Anterior cingulate cortex (tissue), 58 donors: ENCODE measurements at places on chromosomes 1 and 21.

- DNase-seq: no peak
These were observed 520 bp downstream of the TARS2 start for GRCh38 chr1:150487763-150488115.

DNA sequence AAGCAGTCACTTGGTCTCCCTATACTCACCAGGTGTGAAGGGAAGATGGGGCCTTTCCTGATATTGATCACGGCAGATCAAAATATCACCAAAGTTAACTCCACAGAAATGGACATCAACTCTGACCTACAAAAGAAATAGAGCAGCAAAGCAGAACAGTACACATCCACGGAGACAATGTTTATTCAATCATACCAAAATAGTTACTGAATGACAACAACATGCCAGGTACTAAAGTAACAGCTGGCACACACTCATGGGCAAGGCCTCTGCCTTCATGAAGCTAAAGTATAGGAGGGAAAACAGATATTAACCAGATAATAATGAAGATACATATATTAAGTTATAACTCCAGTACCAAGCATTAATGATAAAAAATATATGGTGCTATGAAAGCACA lies 59.2 kb upstream of the RASAL2 start:
- no peak for DNase-seq

- no peak for DNase-seq
These were observed 53.4 kb downstream of the KLHL20 start for GRCh38 chr1:173768206-173768605.

DNA sequence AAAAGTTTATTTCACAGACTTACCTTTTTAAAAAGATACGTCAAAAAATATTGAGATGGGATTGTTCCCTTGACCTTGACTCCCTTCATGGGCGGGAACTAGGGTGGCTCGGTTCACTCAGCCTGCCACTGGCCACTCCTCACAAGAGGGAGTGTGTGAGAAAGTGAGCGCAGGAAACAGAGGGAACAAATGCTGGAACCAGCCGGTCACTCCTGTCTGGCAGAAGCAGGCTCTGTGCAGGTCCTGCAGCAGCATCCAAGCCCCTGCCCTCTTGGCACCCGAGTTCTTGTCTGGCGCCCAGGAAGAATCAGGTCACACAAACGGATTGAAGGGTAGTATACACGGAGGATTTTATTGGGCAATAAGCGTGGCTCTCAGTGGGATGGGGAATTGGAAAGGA lies 58.9 kb downstream of the ZNF648 start:
- DNase-seq: no peak

GRCh38 chr1:22320587-22321344 lies 130.9 kb upstream of the ZBTB40 start:
- DNase-seq: no peak

DNA sequence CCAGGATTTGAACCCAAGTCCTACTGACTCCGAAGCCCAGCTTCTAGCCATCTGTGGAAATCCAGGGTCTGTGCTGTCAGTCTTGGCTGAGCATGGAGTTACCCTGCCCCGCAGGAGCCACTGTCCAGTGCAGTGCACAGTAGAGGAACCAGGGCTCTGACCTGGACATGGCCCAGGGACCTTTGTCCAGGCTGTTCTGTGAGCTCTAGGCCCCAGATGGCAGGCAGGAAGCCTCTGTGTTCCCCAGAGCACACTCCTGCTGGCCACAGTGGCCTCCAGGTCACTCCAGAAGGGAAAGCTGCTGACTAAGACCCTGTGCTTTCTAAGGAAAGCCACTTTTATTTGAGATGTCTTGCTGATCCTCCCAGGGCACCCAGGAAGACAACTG lies 13.8 kb downstream of the S100A7A start:
- no peak for DNase-seq

GRCh38 chr1:111270771-111271463 lies 19.7 kb upstream of the CHIA start:
- no peak for DNase-seq

DNA sequence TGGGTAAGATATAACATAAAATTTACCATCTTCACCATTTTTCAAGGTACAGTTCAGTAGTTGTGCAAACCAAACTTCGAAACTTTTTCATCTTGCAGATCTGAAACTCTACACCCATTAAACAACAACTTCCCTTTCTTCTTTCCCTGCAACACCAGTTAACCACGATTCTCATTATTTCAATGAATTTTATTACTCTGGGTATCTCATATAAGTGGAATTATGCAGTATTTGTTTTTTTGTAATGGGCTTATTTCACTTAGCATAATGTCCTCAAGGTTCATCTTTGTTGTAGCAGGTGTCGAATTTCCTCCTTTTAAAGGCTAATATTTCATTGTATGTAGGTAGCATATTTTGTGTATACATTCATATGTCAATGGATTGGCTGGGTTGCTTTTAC lies 146.1 kb downstream of the SPATA46 start:
- DNase-seq: no peak

DNA sequence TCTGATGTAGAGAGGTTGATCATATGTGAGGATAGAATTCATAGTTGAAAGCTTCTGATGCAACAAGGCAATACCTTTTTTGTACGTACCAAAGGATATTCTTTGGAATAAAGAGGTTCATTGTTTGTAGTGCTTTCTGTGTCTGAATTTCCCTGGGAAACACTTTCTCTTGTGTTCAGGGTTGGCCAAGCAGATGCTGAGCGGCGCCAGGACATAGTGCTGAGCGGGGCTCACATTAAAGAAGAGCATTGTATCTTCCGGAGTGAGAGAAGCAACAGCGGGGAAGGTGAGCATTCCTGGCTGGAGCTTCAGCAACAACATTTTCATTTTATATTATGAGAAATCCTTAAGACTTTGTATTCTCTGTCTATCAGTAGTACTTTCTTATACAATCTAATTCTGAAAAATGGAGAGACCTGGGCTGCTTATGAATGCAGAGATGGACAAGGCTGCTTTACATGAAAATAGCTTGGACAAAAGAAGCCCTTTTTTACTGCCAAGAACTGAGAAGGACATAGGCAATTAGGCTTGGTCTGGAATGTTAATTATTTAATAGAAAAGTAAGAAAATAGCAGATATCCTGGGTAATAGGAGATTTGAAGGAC lies 85.2 kb downstream of the KIF1B start:
- DNase-seq: peak; percentile 54

- no peak for DNase-seq
These were observed 86.8 kb upstream of the VAV3 start for GRCh38 chr1:108051631-108052377.

DNA sequence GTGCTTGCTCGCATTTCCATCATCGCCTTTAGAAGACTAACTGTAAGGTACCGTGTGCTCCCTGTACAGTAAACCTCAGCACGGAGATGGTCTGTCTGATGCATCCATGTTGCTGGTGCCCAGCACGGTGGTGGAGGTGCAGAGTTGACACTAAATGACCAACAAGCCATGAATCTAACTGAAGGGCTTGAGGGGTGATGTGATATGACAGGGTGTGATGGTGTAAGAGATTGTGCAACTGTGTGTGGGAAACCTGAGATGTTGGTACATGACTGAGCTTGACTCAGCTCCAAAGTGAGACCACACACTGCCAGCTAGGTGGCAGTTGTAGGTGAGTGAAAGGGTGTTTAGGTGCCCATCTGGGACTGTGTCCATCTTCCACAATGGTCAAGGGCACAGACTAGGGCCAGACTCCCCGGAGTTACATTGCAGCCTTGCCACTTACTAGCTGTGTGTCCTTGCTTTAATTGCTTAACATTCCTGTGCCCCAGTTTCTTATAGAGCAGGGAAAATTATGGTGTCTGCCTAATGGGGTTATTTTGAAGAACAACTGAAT lies 21.4 kb downstream of the SLC2A1 start:
- no peak for DNase-seq

GRCh38 chr1:66312271-66312990 lies 221.5 kb upstream of the SGIP1 start:
- DNase-seq: no peak

DNA sequence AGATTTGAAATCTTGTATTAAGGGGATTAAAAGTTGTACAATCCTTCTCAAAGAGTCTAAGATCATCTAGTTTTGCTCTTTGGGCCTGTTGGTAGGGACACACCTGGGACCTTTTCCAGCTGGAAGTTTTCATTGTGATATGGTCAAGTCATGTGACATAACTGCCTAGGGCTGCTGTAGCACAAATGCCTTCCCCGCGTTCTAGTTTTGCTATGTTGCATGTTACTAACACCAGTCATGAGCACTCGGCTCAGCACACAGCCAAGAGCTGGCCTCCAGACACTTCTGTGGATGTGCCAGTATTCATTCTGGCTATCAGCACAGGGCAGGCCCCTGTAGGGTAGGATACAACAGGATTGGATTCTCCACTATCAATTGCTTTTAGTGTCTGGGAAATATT lies 14.6 kb upstream of the FLG2 start:
- no peak for DNase-seq

GRCh38 chr1:29498126-29499103 lies 262.1 kb downstream of the PTPRU start:
- DNase-seq: no peak

GRCh38 chr1:207024202-207025145 lies 8.1 kb downstream of the C1orf116 start:
- DNase-seq: no peak

GRCh38 chr1:201545851-201546492 lies 7.0 kb downstream of the NAV1 start:
- no peak for DNase-seq

GRCh38 chr1:66452162-66452561 lies 81.8 kb upstream of the SGIP1 start:
- no peak for DNase-seq

GRCh38 chr1:16189003-16189402 lies 23.4 kb downstream of the ARHGEF19 start:
- no peak for DNase-seq

- no peak for DNase-seq
These were observed 169.4 kb downstream of the RASAL2 start for GRCh38 chr1:178263341-178263740.

GRCh38 chr1:97608272-97608671 lies 312.6 kb downstream of the DPYD start:
- no peak for DNase-seq

GRCh38 chr1:154342836-154343472 lies 17.6 kb downstream of the ATP8B2 start:
- no peak for DNase-seq
